ENCODE measurements at places on chromosomes 7 and 10.

DNA sequence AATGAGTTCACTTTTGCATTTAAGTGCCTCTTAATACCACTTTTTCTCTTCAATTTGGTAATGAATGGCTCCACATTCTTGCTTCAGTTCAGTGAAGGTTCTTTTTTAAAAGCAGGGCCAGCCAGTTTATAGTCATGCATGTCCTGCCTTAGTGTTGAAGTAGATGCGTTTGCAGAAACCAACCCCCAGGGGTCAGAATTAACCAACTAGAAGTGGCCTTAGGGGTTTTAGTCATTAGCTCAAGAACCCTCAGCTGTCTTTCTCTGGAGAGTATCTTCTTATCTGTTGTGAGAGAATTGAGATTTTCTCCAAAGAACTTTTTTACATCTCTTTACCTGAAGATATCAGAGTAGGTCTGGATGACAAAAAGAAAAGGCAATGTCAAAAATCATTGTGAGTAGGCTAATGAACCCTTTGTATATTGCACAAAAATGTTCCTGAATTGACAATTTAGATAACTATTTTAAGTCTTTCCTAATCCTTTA lies 82.2 kb downstream of the PIK3CG start:
- no peak for DNase-seq

GRCh38 chr7:41773756-41774155 lies 70.9 kb upstream of the INHBA start:
- DNase-seq, result no peak

- DNase-seq, result peak; percentile 64
These were observed 45.8 kb upstream of the WIPI2 start for GRCh38 chr7:5143935-5144903.

GRCh38 chr10:7492660-7493046 lies 81.8 kb upstream of the SFMBT2 start:
- no peak for DNase-seq

GRCh38 chr7:100059251-100059739 lies 9.7 kb downstream of the ZSCAN21 start:
- no peak for DNase-seq

DNA sequence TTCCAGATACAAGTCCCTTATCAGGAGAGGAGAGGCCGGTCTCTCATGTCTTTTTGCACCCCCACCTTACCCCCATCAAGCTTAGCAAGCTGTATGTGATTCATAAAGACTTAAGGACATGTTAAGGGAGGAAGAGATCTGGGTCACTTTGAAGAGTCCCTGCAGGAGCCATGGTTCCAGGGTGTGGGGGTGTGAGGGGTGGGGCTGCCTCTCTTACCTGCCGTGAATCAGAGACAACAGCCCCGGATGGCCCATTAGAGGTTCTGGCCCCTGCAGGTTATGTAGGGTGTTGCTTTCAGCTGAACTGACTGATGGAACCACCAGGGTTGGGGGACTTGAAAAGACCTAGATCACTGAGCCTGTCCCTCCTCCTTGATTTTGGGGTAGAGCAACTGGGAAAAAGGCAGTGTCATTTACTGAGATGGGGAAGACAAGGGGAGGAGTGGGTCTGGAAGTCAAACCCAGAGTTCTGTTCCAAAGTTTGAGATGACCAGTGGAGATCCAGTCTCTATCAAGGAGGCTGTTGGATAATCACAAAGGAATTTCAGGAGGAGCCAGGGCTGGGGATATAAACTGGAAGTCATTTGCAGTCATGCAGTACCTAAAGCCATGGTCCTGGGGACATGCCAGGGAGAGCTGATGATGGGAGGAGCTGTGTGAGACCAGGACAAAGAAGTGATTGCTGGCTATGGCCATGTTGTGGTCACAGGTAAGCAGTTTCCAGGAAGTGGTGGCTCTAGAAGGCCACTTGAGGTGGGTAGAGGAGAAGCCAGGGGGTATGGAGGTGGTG lies 23.1 kb downstream of the ADAMTS14 start:
- no peak for DNase-seq

- no peak for DNase-seq
These were observed 20.9 kb downstream of the TEX36 start for GRCh38 chr10:125661941-125662515.

- no peak for DNase-seq
These were observed 316.0 kb upstream of the AOAH start for GRCh38 chr7:37040330-37040729.

DNA sequence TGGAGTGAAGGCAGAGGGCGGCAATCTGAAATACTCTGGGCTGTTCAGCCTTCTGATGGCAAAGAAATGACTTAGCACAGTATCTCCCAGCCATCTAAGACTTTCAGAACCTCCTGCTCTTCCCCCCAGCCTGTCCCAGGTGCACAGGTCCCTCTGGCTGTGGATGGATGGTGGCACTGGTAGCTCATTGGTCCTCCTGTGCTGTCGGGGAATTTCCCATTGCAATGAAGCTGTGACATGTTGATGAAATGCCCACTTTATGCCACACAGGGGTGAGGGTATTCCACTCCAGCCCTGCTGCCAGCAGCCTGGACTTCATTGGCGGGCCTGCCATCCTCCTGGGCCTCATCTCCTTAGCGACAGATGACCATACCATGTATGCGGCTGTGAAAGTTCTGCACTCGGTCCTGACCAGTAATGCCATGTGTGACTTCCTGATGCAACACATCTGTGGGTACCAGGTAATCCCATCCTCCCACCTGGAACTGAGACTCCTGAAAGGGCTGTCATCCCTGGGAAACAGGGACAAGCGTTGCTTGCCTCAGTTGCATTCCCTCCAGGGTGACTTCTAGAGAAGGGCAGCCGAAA lies 105.9 kb downstream of the WDFY4 start:
- DNase-seq, result no peak

- no peak for DNase-seq
These were observed 70.1 kb upstream of the COL1A2 start for GRCh38 chr7:94324380-94325121.

DNA sequence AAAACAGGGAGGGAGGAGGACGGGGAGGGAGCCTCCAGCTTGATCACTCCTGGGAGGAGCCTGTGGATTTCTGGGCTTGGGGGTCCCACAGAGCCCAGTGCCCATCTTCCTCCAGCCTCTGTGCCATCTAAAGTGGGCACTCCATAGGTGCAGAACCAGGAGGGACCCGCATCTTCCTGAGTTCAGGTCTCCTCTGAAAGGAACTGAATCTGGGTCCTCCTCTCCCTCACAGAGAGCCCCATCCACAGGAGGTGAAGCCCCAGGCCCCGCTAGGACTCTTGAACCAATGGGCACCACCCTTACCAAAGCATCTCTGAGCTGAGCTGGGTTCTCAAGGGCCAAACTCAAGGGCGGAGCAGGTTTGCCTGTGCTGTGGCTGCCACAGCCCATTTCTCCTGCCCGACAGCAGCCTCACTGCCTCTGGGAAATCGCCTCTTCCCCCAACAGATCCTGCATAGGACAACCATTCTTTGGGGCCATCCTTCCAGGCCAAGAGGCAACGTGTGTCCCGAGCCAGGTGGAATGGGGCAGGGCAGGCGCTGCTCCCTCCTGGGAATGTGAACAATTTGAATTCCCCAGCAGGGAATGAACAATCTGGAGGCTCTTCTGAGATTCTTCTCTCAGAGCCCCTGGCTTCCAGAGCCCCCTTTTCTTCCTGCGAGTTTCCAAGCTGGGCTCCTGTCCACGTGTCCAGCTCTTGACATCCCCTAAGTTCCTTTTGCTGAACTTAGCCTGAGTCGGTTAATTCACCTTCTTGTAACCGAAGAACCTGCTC lies 411.0 kb upstream of the FOXK1 start:
- no peak for DNase-seq

- DNase-seq, result no peak
These were observed 59.4 kb downstream of the FANK1 start for GRCh38 chr10:125955766-125956165.

DNA sequence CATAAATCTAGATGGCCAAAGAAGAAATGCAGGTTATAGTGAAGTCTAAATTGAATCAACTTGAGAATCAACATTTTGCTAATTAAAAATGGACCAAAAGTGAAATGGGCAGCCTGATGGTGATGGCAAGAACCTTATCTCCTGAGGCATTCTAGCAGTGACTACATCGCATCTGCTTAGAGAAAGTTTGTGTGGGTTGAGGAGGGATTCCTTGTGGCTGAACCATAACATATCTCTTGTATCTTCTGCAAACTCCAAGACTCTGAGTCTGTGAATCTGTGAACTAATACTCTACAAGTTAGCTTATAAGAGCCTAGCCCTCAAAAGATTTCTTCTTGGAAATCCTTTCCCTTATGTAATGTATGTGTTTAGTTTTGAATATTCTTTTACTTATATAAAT lies 85.6 kb downstream of the PRKG1 start:
- no peak for DNase-seq

DNA sequence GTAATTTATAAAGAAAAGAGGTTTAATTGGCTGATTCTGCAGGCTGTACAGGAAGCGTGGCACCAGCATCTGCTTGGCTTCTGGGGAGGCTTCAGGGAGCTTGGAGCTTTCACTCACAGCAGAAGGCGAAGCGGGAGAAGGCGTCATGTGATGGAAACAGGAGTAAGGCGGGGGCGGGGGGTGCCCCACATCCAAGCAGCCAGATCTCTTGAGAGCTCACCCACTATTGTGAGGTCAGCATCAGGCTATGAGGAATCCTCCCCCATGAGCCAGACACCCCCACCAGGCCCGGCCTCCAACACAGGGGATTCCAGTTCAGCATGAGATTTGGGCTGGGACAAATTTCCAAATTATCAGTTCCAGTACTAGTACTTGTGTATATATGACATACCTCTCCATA lies 46.2 kb downstream of the WDR37 start:
- no peak for DNase-seq

GRCh38 chr10:47145290-47145934 lies 154.6 kb upstream of the GDF10 start:
- DNase-seq, result no peak

DNA sequence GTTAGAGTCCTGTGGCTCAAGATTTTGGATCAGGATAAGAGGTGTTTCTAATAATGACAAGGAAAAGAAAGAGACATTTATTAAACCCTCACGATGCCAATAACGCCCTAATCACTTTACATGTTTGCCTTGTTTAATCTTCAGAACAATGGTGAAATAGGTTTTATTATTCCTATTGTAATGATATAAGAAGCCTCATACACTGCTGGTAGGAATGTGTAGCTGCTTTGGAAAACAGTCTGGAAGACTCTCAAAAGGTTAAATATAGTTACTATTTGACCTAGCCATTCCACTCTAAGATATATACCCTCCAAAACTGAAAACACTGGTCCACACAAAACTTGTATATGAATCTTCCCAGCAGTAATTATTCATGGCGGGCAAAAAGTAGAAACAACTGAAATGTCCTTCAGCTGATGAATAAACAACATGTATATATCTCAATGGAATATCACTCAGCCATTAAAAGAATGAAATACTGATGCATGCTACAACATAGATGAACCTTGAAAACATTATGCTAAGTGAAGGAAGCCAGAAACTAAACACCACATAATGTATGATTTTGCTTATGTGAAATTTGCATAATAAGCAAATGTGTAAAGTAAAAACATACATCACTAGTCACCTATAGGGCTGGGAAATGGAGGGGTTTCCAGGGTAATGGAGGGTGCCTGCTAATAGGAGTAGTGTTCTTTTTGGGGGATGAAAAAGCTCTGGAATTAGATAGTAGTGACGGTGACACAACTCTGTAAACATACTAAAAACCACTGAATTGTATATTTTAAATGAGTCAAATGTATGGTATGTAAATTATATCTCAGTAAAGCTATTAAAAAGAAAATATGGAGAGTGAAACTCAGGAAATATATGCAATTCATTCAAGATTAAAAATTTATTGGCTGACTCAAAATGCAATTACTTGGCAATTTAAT lies 76.9 kb upstream of the ANK3 start:
- DNase-seq, result no peak

DNA sequence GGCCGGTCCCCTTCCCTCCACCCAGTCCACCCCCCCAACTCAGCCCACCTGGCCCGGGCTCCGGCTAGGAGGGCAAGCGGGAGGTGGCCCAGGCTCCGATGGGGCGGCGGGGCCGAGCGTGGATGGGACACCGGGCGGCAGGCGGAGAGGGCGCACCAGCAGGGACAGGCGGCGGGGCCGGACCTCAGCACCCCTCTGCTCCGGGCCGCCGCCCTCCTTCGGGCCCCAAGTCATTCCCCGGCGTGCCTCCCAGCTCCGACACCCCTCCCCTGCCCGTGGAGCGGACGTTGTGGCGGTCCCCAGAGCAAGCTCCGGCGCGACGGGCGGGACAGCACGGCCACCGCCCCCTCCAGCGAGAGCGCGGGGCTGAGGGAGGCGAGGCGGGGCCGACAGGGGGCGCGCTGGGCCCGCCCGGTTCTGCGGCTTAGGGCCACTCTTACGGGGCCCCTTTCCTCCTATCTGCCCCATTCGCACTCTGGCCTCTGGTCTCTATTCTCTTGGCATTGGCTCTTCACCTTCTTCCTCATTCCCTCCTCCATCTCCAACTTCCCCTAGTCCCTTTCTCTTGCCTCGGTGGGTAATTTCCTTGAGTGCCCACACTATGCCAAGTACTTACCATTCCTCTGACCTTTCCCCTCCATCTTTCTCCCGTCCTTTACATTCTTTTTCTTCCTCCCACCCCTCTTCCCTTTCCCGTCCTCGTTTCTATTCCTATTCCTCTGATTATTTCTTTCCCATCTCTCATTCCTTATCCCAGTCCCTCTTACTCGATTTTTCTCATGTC lies 701 bp upstream of the GBX1 start:
- peak; percentile 8 for DNase-seq

DNA sequence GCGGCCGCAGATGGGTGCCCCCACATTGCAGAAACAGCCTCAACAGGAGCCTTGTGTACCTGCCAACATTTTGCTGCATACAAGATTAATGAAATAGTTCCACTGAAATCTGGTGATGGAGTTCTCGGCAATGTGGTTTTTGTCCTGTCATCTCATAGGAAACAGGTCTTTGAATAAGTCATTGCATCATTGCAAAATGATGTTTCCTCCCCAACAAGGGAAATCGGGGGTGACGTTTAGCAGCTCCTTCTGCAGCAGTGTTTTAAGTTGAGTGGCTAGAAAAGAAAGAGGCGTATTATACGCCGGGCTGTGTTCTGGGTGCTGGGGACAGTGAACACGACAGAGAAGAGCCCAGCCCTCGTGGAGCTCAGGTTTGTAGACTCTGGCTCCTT lies 177.0 kb downstream of the PRKAG2 start:
- no peak for DNase-seq

GRCh38 chr7:25802057-25802456 lies 349.9 kb upstream of the NFE2L3 start:
- no peak for DNase-seq

DNA sequence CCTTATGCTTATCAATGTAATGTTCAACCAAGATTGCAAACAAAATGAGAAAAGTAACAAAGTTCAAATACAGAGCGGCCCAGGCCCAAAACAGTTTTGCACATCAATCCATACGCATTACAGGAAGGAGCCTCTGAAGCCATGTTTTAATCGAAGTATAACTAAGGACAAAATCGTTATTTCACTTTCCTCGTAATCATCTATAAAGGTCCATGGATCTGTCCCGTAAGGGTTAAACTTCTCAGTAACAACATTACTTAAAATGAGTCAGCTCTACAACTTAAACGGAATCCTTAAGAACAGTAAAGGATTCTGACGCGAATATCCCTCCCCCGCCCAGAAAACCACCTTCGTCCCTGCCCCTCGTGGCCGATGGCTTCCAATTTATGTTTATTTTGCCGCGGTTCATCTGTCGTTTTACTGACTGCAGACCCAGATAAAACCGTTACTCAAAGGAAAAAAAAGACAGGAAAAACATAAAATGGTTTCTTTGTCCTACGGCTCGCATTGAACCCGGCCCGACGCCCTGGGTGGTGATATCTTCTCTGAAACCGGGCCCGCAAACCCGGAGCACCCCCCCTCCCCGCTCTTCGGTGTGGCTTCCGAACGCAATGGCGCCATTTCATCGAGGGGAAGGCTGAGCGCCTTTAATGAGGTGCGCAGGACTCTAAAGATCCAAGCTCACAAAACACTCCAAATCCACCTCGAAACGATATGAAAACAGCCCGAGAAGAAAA lies 1.1 kb downstream of the HNRNPA2B1 start:
- peak; percentile 20 for DNase-seq
